Left ventricle myocardium inferior (tissue), 1 donor: ENCODE measurements at places on chromosomes 12 and 14. TPM values are rescaled to one million over a fixed set of nuclear protein-coding genes. Genes with fewer than 3 reads are reported as not detected.

- DNase-seq = no peak
These were observed 36.5 kb upstream of the SSTR1 start for GRCh38 chr14:38171197-38171596.

DNA sequence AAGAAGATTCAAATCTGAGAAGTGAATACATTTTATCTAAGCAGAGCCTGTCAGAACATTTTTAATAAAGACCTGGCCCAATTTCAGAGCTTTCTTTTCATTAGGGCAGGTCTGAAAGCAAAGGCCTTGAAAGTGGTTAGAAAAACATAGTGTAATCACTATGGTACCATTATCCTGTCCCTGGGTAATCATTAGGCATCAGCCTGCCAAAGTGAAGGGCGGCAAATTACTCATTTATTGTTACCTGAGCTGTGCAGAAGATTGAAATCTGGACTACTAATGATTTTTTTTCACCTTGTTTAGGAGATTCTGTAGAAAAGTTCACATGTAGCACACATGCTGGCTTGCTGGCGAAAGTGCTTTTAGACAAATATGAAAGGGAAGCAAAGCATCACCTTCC lies 92.6 kb upstream of the PRKD1 start:
- DNase-seq = no peak

GRCh38 chr14:66745078-66745477 lies 237.1 kb downstream of the GPHN start:
- no peak for DNase-seq

DNA sequence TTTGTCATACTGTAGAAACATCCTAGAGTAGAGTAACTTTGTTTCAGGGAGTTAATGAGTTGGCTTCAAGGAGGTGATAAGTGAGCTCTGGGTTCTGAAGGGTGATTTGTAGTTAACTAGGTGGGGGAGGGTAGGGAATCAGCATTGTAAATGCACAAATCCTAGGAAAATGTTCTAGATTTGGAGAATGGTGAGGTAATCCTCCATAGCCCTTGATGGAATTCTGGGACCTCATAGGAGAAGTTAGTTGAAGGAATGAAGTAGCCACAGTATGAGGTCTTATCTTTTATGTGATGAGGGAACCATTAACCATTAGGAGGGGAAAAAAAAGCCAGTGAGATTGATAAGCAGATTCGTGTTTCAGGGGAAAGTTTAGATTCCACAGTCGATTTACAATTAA lies 8.0 kb downstream of the CNOT2 start:
- no peak for DNase-seq

GRCh38 chr12:49098035-49098451 lies 3.4 kb upstream of the DHH start:
- DNase-seq = peak; percentile 25

DNA sequence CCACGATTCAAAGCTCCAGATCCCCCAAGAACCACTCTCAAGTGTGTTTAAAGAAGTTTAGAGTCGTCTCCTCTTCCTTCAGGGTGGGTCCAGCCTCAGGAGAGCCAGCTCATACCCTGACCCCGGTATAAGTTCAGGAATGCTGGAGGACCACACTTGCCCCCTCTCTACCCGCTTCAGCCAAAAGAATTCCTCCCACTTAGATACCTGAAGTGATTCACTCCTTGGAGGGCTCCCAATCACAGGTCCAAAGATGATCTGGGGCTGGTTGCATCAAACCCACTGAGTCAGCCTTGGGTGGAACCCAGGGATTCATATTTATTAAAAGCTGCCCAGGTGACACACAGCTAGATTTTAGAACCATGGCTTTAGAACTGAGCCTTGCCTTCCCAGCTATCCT lies 133.5 kb upstream of the PARP11 start:
- DNase-seq = no peak

GRCh38 chr14:90639641-90640040 lies 176.6 kb downstream of the TTC7B start:
- DNase-seq = no peak

- DNase-seq = no peak
These were observed 253.8 kb downstream of the RMST start for GRCh38 chr12:97716356-97716755.

The CCDC198 gene
- not detected for total RNA-seq

The C12orf50 gene
- total RNA-seq = not detected

The IAPP gene
- not detected for total RNA-seq

The CIT gene
- total RNA-seq = 0.96 TPM
